ENCODE measurements at places on chromosomes 16 and 17. TPM values are rescaled to one million over a fixed set of nuclear protein-coding genes. Genes with fewer than 3 reads are reported as not detected.

DNA sequence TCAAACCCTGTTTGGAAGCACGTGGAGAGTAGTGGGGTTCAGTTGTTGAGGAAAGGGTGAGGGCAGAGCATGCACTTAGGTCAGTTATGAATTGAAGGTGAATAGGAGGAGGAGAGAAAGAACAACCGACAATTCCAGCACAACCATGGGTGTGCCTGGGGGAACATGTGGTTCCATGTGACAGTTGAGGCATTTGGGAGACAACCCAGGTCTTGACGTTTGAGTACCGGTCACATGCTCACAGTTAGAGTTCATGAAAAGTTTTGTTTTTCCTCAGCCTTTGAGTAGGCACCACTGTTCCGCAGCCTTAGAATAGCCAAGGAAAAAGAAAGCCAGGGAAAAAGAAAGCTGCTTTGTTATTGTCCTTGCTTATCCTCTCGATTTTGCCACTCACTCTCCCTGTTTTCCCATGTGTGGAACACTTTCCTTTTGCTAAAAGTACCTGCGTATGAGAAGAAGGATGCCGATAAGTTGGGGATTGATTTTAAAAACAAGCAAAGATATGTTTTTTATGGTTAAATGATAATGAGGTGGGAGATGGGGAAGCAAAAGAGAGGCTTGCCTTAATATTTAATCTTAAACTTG, 25.6 kb upstream of the ABCC11 start:
- peaks cover 3% of the 10 kb centered on the region for H3K36me3 ChIP-seq
- no peaks in the 10 kb centered on the region for H3K27me3 ChIP-seq
- no peak overlapping the region for H3K4me3 ChIP-seq
- no peaks in the 10 kb centered on the region for H3K4me1 ChIP-seq
- H3K27ac ChIP-seq = no peak overlapping the region

DNA sequence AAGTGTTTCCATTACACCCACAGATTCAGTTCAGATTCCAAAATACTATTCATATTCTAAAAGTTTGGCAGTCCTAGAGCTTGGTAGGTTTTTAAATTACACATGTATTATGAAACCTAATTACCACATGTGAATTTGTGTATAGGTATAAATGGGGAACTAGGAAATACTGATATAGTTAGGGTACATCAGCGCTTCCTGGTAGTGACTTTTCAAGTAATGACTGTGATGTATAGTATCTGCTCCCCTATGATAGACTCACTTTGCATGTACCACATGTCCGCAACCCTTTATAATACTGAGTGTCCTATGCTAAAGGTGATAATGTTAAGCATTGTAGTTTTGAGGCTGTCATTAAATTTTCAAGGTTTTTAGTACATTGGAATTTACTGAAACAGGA, 22.9 kb downstream of the CDK12 start:
- H3K4me3 ChIP-seq = no peak overlapping the region
- peaks cover 6% of the 10 kb centered on the region for H3K36me3 ChIP-seq
- DNase-seq = no peak
- H3K27me3 ChIP-seq = no peaks in the 10 kb centered on the region
- peaks cover 4% of the 10 kb centered on the region for H3K4me1 ChIP-seq
- no peak overlapping the region for H3K27ac ChIP-seq

DNA sequence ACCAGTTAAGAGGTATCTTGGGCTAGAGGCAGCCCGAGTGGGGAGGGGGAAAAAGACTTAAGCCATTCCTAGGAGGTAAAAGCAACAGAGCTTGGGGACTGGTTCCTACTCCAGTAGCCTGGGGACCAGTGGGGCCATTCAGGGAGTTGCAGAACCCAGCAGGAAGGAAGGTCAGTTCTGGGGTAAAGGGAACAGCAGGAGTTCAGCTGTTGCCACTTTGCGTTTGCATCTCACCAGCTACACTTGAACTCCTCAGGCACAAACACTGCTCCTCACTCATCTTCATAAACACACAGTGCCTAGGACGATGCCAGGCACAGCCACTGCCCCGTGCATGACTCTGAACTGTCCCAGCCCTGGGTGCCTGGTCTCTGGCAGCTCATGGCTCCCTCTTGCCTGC, 4.0 kb downstream of the HAP1 start:
- no peak overlapping the region for H3K27ac ChIP-seq
- no peak overlapping the region for H3K4me3 ChIP-seq
- no peak for DNase-seq
- H3K36me3 ChIP-seq = no peaks in the 10 kb centered on the region

DNA sequence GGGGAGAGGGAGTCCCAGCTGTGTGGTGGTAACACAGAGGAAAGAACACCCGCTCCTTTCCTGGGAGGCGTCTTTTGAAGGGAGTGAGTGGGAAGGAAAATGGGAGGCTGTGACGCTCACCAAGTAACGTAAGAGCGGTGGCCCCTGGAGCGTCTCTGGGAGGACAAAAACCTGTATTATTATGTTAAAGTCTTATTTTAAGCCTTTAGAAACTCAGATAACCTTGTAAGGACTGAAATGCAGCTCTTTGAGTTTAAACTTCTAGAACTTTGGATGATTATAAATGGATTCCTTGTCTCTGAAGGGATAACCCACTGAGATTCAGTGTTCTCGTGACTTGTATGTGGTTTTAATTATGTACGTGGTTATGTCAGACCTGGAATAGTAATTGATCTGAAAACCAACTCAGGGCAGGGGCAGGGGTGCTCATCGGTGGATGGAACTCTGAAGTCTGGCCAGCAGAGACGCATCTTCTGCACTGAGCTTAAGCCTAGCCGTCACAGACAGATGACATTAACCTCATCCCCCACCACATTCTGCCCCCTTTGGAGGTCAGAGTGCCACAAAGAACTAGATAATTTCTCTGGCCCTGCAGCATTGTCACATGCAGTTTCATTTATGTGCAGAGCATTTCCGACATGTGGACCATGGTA, 41.8 kb upstream of the SLC12A3 start:
- peaks cover 28% of the 10 kb centered on the region for H3K36me3 ChIP-seq
- DNase-seq = no peak
- no peaks in the 10 kb centered on the region for H3K27me3 ChIP-seq
- peaks cover 11% of the 10 kb centered on the region for H3K4me1 ChIP-seq
- no peak overlapping the region for H3K27ac ChIP-seq

- no peak for DNase-seq
- no peaks in the 10 kb centered on the region for H3K27me3 ChIP-seq
- no peaks in the 10 kb centered on the region for H3K36me3 ChIP-seq
These were observed 121.1 kb upstream of the HSBP1 start for GRCh38 chr16:83686726-83687125.

DNA sequence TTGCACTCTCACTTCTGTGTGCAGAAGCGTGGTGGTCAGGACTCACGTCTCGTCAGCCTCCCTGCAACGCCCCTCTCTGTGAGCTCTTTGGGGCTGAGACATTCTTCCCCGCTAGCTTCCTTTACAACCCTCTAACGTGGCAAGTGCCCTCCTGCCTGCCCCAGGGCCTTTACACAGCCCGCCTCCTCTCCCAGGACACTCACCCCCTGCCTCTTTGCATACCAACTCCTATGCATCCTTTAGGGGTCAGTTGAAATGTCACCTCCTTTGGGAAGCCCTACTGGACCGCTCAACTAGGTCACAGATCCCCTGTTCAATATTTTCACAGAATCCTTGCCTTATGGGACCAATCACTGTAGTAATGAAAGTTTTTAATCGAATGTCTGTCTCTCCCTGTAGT, 61.4 kb downstream of the SDK2 start:
- no peaks in the 10 kb centered on the region for H3K27me3 ChIP-seq
- no peak for DNase-seq
- no peak overlapping the region for H3K4me3 ChIP-seq

Gene CDH8
- 0.80 TPM for total RNA-seq

GRCh38 chr17:18950346-18950745, 1.6 kb upstream of the SLC5A10 start:
- H3K4me1 ChIP-seq = peaks cover 44% of the 10 kb centered on the region
- no peak overlapping the region for H3K4me3 ChIP-seq
- no peaks in the 10 kb centered on the region for H3K27me3 ChIP-seq
- H3K27ac ChIP-seq = peak overlapping the region; percentile 47

GRCh38 chr17:78805301-78805700, 23.2 kb upstream of the CYTH1 start:
- DNase-seq = no peak
- H3K4me1 ChIP-seq = peaks cover 52% of the 10 kb centered on the region
- peak overlapping the region; percentile 87 for H3K27ac ChIP-seq
- no peaks in the 10 kb centered on the region for H3K27me3 ChIP-seq
- H3K4me3 ChIP-seq = no peak overlapping the region

GRCh38 chr17:78412403-78412802, 34.0 kb downstream of the PGS1 start:
- no peaks in the 10 kb centered on the region for H3K27me3 ChIP-seq
- peaks cover 33% of the 10 kb centered on the region for H3K4me1 ChIP-seq

Gene WSCD1
- total RNA-seq = not detected

DNA sequence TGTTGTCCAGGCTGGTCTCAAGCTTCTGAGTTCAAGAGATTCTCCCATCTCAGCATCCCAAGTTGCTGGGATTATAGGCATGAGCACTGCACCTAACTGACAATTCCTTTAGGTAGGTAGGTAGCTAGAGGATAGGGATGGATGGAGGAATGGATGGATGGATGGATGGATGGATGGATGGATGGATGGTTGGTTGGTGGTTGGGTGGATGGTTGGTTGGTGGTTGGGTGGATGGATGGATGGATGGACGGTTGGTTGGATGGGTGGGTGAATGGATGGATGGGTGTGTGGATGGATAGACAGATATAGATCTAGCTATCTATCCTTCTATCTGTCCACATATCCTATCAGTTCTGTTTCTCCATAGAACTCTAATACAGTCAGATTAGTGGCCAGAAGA, 19.3 kb upstream of the ADCY9 start:
- H3K27me3 ChIP-seq = peaks cover 23% of the 10 kb centered on the region
- no peaks in the 10 kb centered on the region for H3K36me3 ChIP-seq
- H3K4me3 ChIP-seq = no peak overlapping the region
- no peak overlapping the region for H3K27ac ChIP-seq

DNA sequence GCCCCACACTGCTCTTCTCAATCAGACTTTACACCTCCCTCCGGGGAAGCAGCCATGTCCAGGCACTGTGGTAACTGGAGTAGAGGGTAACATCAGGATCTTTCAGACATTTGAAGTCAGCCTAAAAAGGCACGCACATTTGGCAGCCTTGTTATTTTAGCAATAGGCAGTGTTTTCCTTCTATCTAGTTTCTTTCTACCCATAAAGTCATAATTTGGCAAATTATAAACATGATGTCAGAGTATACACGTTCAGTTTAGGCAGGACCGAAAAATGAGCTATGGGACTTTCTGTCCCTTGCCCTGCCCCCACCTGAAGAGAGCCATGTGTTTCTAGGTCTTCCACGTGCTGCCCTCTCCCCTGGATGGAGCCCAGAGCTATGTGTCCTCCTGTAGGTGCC, 21.1 kb downstream of the NARF start:
- H3K27ac ChIP-seq = no peak overlapping the region
- DNase-seq = no peak
- H3K4me3 ChIP-seq = no peak overlapping the region
- peaks cover 8% of the 10 kb centered on the region for H3K4me1 ChIP-seq

Gene EFNB3
- total RNA-seq = not detected

DNA sequence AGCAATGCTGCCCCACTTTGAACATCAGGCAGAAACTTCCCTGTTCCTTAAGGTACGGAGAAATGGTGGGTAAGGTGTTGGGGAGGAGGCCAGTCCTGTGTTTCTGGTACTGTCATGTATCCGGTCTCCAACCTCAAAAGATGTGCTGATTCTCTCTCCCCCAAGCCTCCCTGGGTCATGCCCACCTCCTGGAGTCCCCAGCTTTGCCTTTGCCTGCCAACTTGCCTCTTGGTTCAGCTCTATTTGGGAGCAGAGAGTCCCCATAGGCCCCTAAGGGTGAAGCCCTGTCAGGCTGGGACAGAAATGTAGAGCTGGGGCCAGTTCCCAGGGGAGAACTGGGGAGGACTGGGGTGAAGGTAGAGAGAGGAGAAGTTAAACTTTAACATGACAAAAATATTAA, 1.6 kb upstream of the TBX21 start:
- no peaks in the 10 kb centered on the region for H3K36me3 ChIP-seq
- DNase-seq = no peak
- no peak overlapping the region for H3K27ac ChIP-seq
- no peak overlapping the region for H3K4me3 ChIP-seq

DNA sequence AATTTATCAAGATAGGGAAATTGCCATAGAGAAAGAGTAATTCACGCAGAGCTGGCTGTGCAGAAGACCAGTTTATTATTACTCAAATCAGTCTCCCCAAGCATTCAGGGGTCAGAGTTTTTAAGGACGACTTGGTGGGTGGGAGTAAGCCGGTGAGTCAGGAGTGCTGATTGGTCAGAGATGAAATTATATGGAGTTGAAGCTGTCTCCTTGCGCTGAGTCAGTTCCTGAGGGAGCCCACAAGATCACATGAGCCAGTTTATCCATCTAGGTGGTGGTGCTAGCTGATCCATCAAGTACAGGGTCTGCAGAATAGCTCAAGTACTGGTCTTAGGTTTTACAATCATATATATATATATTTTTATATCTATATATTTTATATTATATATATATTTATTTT, 6.0 kb upstream of the AQP8 start:
- no peak for DNase-seq
- H3K36me3 ChIP-seq = no peaks in the 10 kb centered on the region
- H3K4me3 ChIP-seq = no peak overlapping the region
- no peak overlapping the region for H3K27ac ChIP-seq
- H3K27me3 ChIP-seq = no peaks in the 10 kb centered on the region
- H3K4me1 ChIP-seq = no peaks in the 10 kb centered on the region

GRCh38 chr17:76586741-76587487, 1.3 kb upstream of the ST6GALNAC2 start:
- peaks cover 9% of the 10 kb centered on the region for H3K36me3 ChIP-seq
- no peak overlapping the region for H3K4me3 ChIP-seq
- DNase-seq = no peak
- H3K4me1 ChIP-seq = peaks cover 17% of the 10 kb centered on the region
- peaks cover 31% of the 10 kb centered on the region for H3K27me3 ChIP-seq

Gene TMC7
- total RNA-seq = not detected

DNA sequence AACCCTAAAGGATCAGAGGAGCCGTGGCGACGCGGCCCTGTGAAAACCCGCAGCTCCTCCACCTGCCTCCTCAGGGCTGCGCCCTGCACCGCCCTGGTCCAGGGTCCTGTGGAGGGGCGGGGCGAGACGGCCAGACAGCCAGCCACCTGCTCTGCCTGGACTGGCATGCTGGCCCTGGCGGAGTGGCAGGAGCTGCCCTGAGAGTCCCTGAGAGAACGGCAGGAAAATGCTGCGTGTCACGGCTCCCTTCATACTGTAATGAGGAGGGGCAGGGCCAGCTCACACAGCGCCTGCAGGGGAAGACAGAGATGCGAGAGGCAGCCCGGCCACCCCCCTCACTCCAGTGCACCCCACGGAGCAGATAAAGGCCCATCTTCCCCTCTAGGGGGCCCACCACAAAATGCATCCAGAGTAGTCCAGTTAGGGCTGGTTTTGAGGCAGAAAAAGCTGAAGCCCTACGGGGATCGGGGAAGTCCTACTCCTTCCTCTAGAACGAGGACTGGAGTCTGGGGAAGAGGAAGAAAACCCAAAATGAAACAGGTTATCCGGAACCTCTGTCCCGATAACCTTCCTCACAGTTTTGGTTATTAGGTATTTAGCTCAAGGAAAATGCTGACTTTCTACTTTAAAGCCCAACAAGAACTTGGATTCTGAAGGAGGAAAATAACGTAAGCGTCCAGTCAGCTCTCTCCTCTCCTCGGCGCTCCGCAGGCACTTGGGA, 97.6 kb upstream of the DNAH17 start:
- DNase-seq = no peak
- H3K27ac ChIP-seq = no peak overlapping the region
- H3K36me3 ChIP-seq = no peaks in the 10 kb centered on the region
- no peaks in the 10 kb centered on the region for H3K27me3 ChIP-seq
- no peak overlapping the region for H3K4me3 ChIP-seq

- H3K36me3 ChIP-seq = no peaks in the 10 kb centered on the region
- H3K4me3 ChIP-seq = no peak overlapping the region
These were observed 29.7 kb downstream of the MGRN1 start for GRCh38 chr16:4654011-4654963.

Measured in naive thymus-derived CD8-positive, alpha-beta T cell (primary cell).